ENCODE measurements at places on chromosomes 5 and 9.

DNA sequence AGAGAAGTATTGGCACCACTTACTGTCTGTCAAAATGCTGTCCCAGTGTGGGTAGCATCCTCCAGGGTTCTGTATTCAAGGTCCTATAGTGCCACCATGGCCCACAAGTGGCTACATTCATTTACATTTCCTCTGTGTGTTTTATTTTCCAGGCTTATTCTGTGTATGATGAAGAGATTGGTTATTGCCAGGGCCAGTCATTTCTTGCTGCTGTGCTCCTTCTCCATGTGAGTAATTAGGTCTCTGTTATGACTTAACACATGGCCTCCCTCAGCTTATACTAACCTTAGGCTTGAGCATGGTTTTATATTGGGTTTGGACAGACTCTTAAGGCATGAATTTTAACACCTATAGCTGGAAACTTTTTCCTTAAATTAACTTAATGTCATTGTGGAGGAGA lies 36.7 kb downstream of the GPR21 start:
- no peak for DNase-seq

GRCh38 chr9:107487521-107488374 lies 1.8 kb downstream of the KLF4 start:
- DNase-seq = peak; percentile 91

DNA sequence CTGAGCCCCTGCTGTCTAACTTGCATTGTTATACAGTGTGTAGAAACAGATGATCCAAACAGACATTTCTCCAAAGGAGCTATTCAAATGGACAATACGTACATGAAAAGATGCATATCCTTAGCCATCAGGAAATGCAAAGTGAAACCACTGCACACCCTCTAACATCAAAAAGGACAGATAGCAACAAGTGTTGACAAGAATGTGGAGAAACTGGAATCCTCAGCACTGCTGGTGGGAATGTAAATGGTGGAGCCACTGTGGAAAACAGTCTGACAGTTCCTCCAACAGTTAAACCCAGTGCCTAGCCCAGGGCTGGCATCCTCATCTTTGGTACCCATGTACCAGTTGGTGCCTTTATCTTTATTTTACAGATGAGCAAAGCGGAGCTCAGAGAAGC lies 8.5 kb downstream of the ORM2 start:
- DNase-seq = no peak

- DNase-seq = no peak
These were observed 98.3 kb downstream of the UGCG start for GRCh38 chr9:111994831-111995458.

- DNase-seq = no peak
These were observed 4.3 kb downstream of the AQP3 start for GRCh38 chr9:33443047-33443446.

DNA sequence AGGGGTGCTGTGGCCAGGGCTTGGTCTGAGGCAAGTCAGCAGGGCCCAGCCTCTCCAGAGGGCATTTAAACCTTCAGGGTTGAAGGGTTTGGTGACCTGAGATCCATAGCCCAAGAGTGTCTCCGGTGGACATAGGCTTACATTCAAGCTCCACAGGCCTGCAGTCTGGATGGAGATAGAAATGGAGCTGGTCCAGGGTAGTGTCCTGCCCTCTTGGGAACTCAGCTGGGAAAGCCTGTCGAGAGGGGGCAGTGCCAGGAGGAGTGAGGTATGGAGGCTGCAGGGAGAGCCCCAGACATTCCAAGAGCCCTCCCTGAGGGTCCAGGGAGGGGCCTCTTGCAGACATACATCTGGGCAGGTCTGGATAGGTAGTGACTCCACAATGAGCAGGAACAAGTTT lies 177.0 kb upstream of the MVB12B start:
- DNase-seq = no peak

GRCh38 chr9:74527718-74528117 lies 30.6 kb downstream of the RORB start:
- no peak for DNase-seq

DNA sequence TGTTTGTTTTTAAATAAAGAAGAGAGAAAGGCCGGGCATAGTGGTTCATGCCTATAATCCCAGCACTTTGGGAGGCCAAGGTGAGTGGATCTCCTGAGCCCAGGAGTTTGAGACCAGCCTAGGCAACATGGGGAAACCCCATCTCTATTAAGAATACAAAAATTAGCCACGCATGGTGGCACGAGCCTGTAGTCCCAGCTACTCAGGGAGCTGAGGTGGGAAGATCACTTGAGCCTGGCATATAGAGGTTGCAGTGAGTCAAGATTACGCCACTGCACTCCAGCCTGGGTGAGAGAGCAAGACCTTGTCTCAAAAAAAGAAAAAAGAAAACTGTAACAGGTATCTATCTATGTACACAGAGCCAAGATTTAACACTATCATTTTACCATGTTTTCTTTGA lies 34.2 kb upstream of the CDC42SE2 start:
- no peak for DNase-seq

DNA sequence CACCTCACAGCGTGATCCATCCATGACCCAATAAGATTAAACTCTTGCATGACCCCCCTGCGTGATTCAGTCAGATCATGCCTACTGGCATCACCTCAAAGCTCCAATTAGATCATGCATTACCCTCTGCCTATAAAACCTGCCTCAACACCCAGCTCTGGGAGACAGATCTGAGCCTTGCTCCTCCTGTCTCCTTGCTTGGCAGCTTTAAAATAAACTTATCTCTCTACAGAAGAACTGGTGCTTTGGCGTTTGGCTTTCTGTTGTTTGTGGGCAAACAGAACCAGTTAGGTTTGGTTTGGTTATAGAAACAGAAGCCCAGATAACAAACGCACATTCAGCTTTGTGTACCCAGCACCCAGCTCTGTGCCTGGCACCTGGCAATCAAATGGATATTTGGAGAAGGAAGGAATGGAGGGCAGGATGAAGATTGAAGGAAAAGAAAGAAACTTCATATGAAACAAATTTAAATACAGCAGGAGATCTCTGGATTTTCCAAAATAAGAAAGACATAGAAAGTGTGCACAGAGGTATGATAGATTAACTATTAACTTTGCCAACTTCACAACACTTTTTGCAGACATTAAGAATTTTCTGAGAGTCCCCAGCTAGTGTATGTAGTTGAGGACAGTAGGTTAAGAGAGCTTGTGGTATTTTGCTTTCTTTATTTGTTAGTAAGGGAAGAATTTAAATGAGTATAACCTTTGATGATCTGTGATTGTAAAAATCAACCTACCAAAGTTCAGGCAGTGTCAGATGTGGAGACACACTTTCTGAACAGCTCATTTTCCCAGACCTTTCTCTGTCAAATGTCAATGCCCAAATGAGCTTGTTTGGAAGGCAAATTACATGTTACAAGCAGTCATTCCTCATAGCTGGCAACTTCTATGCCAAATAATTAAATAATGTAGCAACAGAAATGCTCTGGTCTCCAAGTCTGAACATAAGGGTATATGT lies 102.1 kb upstream of the ASTN2 start:
- DNase-seq = no peak

All from mesenteric fat pad (tissue), 1 donor.